NCI-H1092 (cell line): ENCODE measurements at places on chromosomes 7 and 10.

DNA sequence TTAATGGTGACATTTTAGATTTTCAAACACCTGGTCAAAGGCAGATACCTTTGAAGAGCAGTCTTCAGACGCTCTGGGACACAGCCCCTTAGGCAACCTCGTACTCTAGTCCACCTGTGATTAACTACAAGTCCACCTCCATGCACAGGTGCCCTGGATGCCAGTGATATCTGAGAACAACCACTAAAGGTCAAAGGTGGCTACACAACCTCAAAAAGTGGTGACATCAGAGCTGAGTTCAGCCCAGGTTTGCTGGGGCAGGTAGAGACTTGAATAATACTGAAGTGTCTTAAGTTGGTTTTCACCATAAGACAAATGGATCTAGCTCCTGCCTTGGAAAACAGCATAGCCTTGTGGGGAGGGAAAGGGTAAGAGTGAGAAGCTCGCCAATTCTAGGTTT, 143.4 kb upstream of the ADO start:
- no peak for DNase-seq

GRCh38 chr7:66403564-66403963, 198.4 kb downstream of the TPST1 start:
- no peak for DNase-seq

DNA sequence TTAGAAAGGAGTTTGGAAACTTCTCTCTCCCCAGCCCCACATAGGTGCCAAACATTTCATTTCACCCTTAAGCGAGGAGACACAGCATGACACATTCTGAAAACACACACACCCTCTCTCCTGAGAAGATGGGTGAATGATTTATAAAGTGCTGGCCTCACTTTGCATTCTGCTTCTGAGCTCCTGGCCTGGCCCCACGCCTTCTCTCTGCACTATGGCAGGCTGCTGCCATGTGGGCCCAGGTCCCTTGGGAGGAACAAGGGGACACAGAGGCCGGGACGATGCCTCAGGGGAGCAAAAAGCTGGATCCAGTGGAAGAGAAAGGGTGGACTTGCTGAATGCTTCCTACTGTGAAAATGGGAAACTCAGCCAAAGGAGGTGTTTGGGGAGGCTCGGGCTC, 56.0 kb downstream of the CPXM2 start:
- no peak for DNase-seq

GRCh38 chr7:121480566-121481335, 84.6 kb upstream of the FAM3C start:
- DNase-seq: no peak

- DNase-seq: no peak
These were observed 26.2 kb upstream of the EXOC6 start for GRCh38 chr10:92822060-92822634.

- peak; percentile 82 for DNase-seq
These were observed 158.8 kb downstream of the SKAP2 start for GRCh38 chr7:26705567-26705966.

- DNase-seq: peak; percentile 26
These were observed 23.0 kb upstream of the CDHR3 start for GRCh38 chr7:105940109-105940508.

DNA sequence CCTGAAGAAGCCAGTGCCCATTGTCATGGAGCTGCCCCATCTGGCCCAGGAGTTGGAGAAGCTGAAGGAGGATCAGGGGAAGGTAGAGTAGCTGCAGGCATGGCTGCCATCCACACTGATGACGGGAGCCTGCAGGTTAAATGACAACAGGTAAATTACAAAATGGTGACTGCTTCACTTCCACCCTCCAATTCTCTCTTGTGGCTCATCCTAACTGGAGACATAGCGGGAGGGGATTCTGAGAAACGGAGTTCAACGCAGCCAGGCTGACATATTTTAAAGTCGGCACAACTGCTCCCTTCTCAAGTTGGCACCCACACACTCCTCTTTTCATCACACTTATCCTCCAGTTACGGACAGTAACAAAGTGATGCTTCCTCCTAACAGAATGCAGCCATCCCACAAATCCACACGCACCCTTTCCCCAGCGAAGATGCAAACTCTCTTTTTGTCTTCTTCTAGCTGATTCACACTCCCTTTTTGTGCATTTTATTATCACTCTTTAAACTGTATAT, 103.0 kb downstream of the SLC37A3 start:
- DNase-seq: no peak

GRCh38 chr10:6224781-6225180, 22.0 kb downstream of the PFKFB3 start:
- no peak for DNase-seq

- DNase-seq: no peak
These were observed 6.5 kb downstream of the ADAM8 start for GRCh38 chr10:133270204-133270603.

- no peak for DNase-seq
These were observed 413 bp downstream of the PANK1 start for GRCh38 chr10:89644691-89644966.

DNA sequence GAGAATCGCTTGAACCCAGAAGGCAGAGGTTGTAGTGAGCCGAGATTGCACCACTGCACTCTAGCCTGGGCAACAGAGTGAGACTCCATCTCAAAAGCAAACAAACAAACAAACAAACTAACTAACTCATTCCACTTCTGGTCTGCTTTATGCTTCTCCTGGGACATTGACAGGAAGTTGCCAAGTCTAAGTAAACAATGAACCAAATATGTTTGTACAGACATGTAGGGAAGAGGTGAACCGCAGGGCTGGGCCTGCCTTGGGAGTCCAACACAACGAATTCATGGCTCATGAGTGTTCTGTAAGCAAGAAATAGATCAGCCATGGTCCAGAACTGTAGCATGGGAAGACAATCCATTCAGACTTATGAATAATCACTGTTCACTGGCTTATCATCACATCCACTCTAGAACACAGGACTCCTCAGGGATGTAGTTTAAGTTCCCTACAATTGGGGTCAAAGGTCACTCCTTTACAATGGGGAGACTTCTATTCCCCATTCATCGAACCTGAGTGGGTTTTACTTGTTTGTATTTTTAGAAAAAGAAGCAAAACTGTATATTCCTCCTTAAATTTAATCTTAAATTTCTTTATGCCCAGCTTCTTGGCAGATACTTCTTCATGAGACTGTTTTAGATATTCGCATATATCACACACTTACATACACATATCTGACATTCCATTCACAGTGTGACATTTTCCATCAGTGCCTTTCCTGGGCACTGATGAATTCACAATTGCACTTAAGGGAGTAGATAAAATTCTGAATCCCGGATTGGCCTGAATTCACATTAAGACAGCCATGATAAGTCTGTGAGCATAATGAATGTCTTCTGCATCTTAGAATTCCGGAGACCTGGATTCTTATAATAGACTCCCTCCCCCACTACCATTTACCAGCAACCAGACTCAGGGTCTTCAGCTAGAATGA, 159.1 kb upstream of the EEPD1 start:
- no peak for DNase-seq

DNA sequence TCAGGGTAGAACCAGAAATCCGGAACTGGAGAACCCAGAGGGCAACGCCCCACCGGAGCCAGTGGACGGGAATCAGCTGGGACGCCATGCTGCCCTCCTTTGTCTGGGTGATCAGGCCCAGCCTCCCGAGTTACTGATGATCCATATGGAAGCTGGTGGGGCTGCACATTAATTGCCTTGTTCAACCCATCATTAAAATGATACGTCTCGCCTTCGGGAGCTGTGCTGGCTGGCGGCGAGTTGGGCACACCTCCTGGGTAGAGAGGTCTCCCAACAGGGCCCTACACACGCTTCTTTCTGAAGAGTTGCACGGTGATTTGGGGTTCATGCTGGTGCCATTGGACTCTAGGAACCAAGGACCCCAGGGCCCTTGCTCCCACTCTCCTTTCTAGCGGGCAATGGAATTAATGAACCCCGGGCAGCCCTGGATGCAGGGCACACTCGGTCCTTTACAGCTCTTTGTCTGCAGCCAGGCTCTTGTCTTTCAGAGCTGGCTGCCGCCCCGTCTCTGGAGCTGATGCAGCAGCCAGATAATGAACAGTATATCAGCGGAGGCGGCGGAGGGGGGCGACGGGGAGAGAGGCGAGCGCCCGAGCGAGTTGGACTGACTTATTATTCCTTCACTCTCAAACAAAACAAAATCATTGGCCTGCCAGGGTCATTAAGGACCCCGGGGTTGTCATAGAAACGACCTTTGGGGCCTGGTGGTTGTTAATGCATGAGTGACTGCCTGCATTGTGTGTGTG, 412.2 kb upstream of the ZMIZ1 start:
- peak; percentile 14 for DNase-seq

GRCh38 chr7:17674943-17675608, 265.2 kb downstream of the SNX13 start:
- DNase-seq: no peak

- no peak for DNase-seq
These were observed 42.7 kb upstream of the PITRM1 start for GRCh38 chr10:3215153-3215775.

GRCh38 chr10:29199941-29200679, 88.8 kb upstream of the LYZL1 start:
- no peak for DNase-seq

- no peak for DNase-seq
These were observed 1.6 kb downstream of the ACHE start for GRCh38 chr7:100893910-100894721.
